ENCODE measurements at places on chromosomes 2 and 18. TPM values are rescaled to one million over a fixed set of nuclear protein-coding genes. Genes with fewer than 3 reads are reported as not detected.

Gene LGALSL
- total RNA-seq = 3.8 TPM

Gene ANO7
- 1.0 TPM for total RNA-seq

Gene POTEJ
- 0.38 TPM for total RNA-seq

Gene IL36G
- not detected for total RNA-seq

Gene KCNG2
- 0.26 TPM for total RNA-seq

Gene RIT2
- total RNA-seq = not detected

Gene NUP35
- 10.4 TPM for total RNA-seq

Gene ALPG
- total RNA-seq = not detected

Gene ABCB11
- not detected for total RNA-seq

Gene SDC1
- 2.6 TPM for total RNA-seq

Gene TEKT4
- not detected for total RNA-seq

Gene FAP
- 1.3 TPM for total RNA-seq

Gene TGIF1
- 142 TPM for total RNA-seq

Gene MDH1B
- total RNA-seq = 0.13 TPM

Gene HRH4
- total RNA-seq = not detected

Gene SLC9A4
- total RNA-seq = not detected

Gene HYCC2
- total RNA-seq = 7.8 TPM

Gene PPP1R1C
- 0.13 TPM for total RNA-seq

Gene UGT1A4
- total RNA-seq = not detected

Gene IL36B
- total RNA-seq = not detected

Gene PRKAG3
- total RNA-seq = not detected

Gene CCDC74B
- 0.51 TPM for total RNA-seq

Gene PFN4
- total RNA-seq = 0.26 TPM

Gene CRYGD
- not detected for total RNA-seq

Gene IFT172
- 10.2 TPM for total RNA-seq

Gene LHCGR
- not detected for total RNA-seq

Gene UCN
- total RNA-seq = 0.13 TPM

Gene PCARE
- total RNA-seq = not detected

Gene CAPN14
- total RNA-seq = under 0.01 TPM

Gene ABCG8
- not detected for total RNA-seq

Gene TTL
- 10.1 TPM for total RNA-seq

Gene UGT1A6
- not detected for total RNA-seq

Gene DNER
- total RNA-seq = under 0.01 TPM

All from dermis microvascular lymphatic vessel endothelial cell (primary cell).